ENCODE measurements at places on chromosomes 5 and 9.

- DNase-seq = no peak
Observed at GRCh38 chr5:131524431-131524830, 110.6 kb downstream of the RAPGEF6 start.

DNA sequence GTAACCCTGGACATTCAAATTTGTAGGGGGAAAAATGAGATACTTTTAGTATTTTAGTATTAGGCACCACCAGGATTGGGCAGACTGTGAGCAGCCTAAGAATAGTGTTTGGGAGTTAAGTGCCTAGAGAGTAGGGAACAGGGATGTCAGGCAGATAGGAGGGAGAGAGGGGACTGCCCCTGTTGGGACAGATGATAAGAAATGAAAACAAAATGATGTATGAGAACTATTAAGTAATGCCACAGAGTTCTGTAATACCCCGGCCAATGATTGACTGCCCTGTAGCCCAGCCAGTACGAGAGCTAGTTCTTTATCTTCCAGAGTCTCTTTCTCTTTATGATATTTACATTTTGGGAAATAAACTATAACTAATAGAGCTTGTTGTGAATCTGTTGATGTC lies 24.4 kb downstream of the ARHGAP26 start:
- no peak for DNase-seq

- DNase-seq = no peak
Observed at GRCh38 chr5:180133551-180133950, 62.0 kb upstream of the RNF130 start.

GRCh38 chr9:71620746-71621145 lies 147.6 kb downstream of the CEMIP2 start:
- no peak for DNase-seq

DNA sequence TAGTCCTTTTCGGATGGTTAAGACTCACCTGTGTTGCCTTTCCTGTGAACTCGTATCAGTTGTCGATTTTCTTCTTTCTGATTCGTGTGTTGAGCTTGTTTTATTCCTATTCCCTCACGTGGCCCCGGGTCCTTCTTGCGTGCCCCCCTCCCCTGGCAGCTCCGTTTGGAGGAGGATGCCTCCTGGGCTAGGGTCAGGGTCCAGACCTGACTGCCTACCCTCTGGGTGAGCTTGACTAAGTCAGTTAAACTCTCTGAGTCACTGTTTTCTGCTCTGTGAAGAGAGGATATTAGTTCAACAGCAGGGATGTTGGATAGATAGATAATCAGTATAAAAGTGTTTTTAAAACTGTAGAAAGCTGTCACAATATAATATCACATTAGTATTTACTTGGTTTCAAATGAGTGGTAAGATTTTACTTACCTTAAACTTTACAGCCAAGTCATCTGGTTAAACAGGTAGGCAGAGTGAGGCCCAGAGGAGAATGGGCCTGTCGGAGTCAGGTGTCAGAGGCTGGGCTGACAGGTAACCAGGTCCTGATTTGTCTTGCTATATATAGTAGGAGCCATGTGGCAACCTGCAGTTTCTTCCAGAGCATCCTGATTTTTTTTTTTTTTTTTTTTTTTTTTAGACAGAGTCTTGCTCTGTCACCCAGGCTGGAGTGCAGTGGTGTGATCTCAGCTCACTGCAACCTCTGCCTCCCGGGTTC lies 24.2 kb downstream of the PPARGC1B start:
- no peak for DNase-seq

GRCh38 chr9:95070549-95071021 lies 246.9 kb downstream of the FANCC start:
- no peak for DNase-seq

DNA sequence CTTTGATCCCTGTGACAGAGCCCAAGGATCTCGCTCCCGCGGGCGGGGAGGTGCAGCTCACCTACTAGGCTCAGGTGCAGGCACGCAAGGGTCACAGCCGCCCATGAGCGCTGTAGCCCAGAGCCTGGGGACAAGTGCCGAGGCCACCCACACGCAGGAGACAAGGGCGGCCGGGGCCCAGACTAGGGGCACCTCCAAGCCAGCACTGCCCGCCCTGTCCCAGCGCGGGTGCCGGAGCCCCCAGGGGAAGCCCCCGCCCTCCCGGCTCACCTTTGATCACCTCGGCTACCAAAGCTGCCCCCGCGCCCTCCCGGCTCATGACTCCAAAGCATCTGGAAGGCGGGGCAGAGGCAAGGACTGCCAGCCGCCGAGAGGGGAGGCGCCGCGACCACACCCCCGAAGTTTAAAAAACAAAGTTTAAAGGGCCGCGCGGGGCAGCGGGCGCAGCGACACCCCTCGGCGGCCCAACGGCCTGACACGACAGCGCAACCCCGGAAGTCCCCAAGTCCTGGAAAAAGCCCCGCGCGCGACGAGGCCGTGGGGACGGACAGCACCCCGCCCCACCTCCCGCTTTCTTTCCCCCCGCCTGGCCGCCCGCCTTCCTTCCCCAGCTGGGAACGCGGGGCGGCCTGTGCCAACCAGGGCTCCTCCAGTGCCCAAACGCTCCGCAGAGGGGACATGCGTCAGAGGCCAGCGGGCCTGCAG lies 53.0 kb downstream of the CDC14B start:
- DNase-seq = peak; percentile 77

All from WERI-Rb-1 (cell line).